ENCODE measurements at places on chromosomes 7 and 10. TPM values are rescaled to one million over a fixed set of nuclear protein-coding genes. Genes with fewer than 3 reads are reported as not detected.

The ANKRD2 gene
- 4.0 TPM for total RNA-seq

The OR6V1 gene
- total RNA-seq, result not detected

The LRRC18 gene
- not detected for total RNA-seq

The LRIT1 gene
- not detected for total RNA-seq

The RBM20 gene
- 0.66 TPM for total RNA-seq

The CDC14C gene
- total RNA-seq, result not detected

The IL6 gene
- 1.7 TPM for total RNA-seq

The MYO3A gene
- 4.0 TPM for total RNA-seq

The SEMA3E gene
- 1.2 TPM for total RNA-seq

The IGF2BP3 gene
- total RNA-seq, result not detected

The SLC13A4 gene
- total RNA-seq, result 0.34 TPM

The ENTPD1 gene
- total RNA-seq, result 5.7 TPM

The TMEM176B gene
- 7.5 TPM for total RNA-seq

The CACNB2 gene
- total RNA-seq, result 5.0 TPM

The KIAA1549 gene
- total RNA-seq, result 2.8 TPM

The ITPRID1 gene
- 0.63 TPM for total RNA-seq

The CFTR gene
- 11.7 TPM for total RNA-seq

The LOXL4 gene
- 2.8 TPM for total RNA-seq

The MNX1 gene
- total RNA-seq, result not detected

The ODAD2 gene
- total RNA-seq, result not detected

The DDC gene
- total RNA-seq, result not detected

The TRIM73 gene
- total RNA-seq, result 1.9 TPM

The ITGB8 gene
- total RNA-seq, result 43.2 TPM

The YAE1 gene
- 13.2 TPM for total RNA-seq

The NEUROG3 gene
- not detected for total RNA-seq

The CALD1 gene
- total RNA-seq, result 68.7 TPM

The KLF14 gene
- total RNA-seq, result not detected

The SPDYE11 gene
- total RNA-seq, result not detected

The LRRC17 gene
- 3.1 TPM for total RNA-seq

The GPER1 gene
- 1.1 TPM for total RNA-seq

The MINDY4 gene
- total RNA-seq, result 4.5 TPM

The SLC13A1 gene
- not detected for total RNA-seq

The TAS2R40 gene
- total RNA-seq, result not detected

The CALML3 gene
- total RNA-seq, result 181 TPM
